T1000 (cell line): ENCODE measurements at places on chromosomes 6 and 20.
A peak's percentile ranks its signal among the peaks of the same experiment; 100 is the strongest.

GRCh38 chr20:45907219-45907948 lies 4.6 kb downstream of the PLTP start:
- no peak for DNase-seq

GRCh38 chr6:15260099-15260821 lies 14.4 kb downstream of the JARID2 start:
- no peak for DNase-seq

DNA sequence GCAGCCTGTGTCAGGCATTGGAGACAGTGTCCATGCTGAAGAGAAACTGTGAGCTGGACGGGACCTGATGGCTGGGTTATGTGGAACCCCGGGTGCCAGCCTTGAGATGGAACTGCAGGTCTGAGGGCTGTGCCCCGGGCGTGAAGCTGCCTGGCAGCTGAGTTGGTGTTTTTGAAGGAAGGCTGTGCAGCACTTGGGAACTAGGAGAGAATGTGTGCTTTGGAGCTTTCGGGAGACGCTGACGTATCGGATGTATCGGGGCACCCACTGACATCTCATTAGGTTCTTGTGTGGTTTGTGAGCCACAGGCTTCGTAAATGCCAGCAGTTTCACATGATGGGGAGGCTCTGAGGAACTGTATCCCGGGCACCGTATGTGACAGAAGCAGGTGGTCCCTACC lies 2.2 kb downstream of the DLGAP4 start:
- no peak for DNase-seq

- DNase-seq = no peak
Measured at GRCh38 chr6:46605091-46605797, 47.4 kb downstream of the CYP39A1 start.

- DNase-seq = no peak
Measured at GRCh38 chr20:2006452-2007361, 12.8 kb upstream of the PDYN start.

DNA sequence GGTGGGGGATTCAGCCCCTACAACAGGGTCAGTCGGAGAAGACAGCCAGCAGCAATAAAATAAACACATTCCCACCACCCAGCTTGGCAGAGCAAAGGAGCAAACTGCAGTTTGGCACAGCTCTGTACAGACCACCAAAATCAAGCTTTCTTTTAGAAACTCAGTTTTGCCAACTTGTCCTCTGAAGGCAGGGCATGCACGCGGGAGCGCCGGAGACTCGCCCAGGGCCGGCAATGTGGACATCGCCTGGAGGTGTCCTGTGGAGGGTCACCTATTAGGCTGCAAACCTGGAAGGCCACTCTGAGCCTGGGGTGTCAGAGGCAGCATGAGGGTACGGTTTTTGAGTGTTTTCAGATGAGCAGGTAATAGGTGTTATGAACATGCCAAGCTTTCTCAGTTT lies 34.7 kb downstream of the TMEM242 start:
- DNase-seq = no peak

DNA sequence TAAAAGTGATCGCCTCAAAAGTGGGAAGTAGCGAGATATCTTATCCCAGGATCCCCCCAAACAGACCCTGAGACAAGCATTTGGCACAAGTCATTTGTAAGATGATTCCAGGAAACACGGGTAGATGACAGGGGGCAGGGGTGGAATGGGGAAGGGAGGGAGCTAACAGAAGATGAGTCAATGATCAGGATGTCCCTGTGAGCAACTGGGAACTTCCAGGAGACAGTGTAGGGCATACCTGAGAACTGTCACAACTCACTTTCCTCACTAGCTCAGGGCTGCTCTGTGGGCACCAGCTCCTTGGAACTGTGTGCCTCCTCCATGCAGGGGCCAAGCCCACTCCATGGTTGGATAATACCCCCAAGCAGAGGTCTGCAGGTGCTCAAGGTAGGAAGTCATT lies 38.5 kb upstream of the VSX1 start:
- no peak for DNase-seq

- no peak for DNase-seq
Measured at GRCh38 chr6:169794317-169795055, 43.1 kb downstream of the ERMARD start.

DNA sequence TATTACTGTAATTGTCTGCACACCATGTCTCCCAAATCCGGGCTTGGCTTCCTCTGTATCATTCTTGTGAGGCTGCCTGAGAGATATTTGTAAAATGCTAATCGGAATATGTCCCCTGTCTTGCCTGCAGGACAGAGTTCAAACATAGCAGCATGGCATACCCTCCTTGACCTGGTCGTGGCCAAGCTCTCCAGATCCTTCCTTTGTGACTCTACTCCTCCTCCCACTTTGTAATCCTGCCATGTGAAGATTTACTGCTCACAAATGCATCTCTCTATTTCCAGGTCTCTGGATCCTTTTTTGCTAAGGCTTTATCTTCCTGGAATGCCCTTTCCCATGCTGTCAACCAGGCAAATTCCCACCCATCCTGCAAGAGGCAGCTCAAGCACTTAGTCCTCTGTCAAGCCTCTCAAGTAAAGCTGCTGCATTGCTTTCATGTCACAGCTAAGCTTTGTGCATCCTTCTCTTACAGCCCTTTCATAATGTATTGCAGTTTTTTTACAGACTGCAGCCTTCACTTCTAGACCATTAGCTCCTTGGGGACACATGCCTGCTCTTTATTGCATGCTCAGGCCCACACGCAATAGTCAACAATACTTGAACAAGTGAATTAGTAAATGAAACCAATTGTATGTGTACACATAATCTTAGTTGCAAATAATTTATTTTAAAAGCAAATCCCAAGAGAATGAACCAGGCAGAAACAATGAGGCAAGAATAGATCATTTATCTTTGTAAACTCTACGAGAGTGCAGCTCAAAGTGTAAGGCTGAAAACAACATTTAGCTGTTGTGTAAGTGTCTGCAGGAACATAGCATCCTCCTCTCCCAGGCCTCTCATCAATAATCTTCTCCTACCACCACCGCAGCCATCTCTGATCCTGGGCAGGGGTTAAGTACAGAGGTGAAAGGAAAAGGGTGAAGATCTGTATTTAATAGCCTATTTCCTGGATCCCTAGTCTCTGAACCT lies 45.8 kb downstream of the HIVEP2 start:
- DNase-seq = no peak

DNA sequence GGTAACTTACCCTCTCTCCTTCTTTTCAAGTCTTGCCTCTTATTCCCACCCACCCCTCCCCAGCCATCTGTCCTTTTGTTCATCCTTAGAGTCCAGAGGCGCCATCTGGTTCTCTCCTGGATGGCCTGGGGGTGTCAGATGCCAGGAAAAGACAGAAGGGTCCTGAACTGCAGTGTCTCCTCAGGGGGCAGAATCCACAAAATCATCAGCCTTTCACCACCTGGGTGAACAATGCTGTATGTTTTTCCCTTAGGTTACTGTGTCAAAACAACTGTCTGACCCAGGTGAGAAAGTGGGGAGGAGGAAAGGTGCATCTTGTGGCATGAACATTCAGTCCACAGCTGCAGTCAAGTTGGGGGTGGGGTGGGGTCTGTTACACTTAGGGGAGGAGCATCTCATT lies 47.9 kb upstream of the FYN start:
- DNase-seq = no peak

DNA sequence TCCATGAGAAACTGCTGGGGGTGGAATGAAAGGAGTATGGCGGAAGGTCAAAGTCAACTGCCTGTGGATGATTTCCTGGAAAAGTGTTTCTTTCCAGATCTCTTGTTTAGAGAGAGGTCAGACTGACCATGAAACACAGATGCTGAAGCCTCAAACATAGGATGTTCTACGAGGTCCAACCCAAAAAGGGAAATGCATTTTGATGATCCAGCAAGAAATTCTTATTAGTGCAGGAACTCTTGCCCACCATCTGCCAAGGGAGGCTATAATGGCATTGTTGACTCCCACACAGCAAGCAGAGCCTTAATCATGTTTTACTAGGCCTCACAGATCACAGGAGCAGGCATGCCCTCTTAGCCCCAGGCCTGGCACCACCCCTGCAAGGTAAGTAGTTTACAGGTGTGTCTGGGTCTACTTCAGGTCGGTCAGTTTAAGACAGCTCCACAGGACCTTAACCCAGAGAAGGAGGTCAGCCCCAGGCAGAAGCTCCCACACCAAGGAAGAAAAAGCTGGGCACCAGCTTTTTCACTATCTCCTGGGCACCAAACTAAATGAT lies 67.6 kb upstream of the CNKSR3 start:
- no peak for DNase-seq

- no peak for DNase-seq
Measured at GRCh38 chr6:151702851-151703658, 104.4 kb upstream of the ESR1 start.

- DNase-seq = no peak
Measured at GRCh38 chr6:11467364-11467763, 70.2 kb upstream of the TMEM170B start.

GRCh38 chr6:106608080-106608668 lies 21.1 kb downstream of the RTN4IP1 start:
- peak; percentile 2 for DNase-seq

- DNase-seq = no peak
Measured at GRCh38 chr6:154359161-154359574, 2.6 kb upstream of the IPCEF1 start.

GRCh38 chr6:144778056-144778455 lies 492.9 kb downstream of the UTRN start:
- DNase-seq = no peak

DNA sequence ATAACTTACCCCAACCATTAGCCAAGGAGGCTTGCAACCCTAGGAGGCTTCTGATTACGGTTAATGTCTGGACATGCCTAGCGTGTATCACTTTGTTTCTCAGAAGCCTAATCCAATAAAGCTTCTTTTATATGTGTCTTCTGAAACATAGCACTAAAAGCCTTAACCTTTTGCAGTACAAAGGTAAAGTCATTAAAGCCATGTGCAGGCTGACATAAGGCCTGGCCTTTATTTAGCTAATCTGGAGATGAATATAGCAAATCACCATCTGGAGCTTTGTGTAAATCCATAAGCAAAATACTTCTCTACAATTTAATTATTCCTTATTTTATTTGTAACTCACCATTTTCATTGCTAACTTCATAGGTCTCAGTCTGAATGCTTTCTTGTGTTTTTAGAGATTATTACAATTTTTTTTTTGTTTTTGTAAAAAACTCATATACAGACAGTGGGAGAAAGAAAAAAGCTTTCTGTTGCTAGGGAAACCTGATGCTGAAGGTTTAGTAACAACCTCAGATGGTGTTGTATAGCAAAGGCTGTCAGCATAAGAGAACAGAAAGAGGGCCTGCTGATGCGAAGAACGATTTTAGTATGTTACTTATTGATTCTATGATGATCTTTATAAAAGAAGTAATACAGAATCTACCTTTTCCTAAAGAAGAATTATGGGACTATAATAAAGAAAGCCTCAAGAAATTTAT lies at the start of gene EYS:
EYS (minus strand) TSS at position 101 of the 701 bp plus-strand sequence. CDS start 211,816 bp downstream, outside the sequence.
- no peak for DNase-seq

GRCh38 chr6:148460876-148461646 lies 118.4 kb downstream of the SASH1 start:
- DNase-seq = no peak

- no peak for DNase-seq
Measured at GRCh38 chr20:16434062-16434664, 139.1 kb downstream of the KIF16B start.

- no peak for DNase-seq
Measured at GRCh38 chr6:15962449-15962764, 166.5 kb upstream of the MYLIP start.

DNA sequence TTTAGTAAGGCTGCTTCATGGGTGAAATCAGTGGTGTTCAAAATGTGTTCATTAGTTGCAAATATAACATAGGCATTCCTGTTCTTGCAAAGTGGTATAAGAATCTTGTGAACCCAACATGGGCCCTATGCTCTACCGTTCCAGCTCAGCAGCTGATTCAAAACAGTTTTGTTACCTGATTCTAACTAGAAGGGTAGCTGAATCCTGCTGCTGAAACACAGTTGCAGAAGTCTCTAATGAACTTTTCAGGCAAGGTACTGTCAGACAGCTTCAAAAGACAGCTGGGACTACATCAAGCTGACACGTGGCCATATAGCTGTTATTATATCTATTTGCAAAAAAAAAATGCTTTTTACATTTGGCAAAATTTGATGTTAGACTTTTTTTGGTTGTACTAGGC lies 22.7 kb downstream of the THEMIS start:
- DNase-seq = no peak

GRCh38 chr6:41713159-41713649 lies 22.2 kb downstream of the TFEB start:
- peak; percentile 42 for DNase-seq

GRCh38 chr20:32483351-32484224 lies 101.5 kb downstream of the NOL4L start:
- peak; percentile 60 for DNase-seq

- no peak for DNase-seq
Measured at GRCh38 chr6:27279513-27280063, 32.1 kb downstream of the PRSS16 start.

DNA sequence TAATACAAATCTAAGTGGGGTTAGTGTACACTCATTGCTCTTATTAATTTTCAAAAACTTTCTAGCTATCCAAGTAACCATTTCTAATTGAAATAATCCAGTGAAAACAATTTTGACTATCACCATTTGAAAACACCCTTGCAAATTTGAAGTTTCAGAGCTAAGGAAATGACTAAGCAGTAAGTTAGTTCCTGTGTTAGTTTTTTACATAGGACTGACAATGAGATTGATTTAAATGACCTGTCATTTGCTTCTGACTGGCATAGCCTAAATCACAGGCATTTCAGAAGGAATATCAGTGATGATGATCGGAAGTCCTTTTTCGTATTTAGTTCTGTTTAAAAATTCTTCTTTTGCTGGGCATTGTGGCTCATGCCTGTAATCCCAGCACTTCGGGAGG lies 27.0 kb downstream of the STK4 start:
- no peak for DNase-seq

DNA sequence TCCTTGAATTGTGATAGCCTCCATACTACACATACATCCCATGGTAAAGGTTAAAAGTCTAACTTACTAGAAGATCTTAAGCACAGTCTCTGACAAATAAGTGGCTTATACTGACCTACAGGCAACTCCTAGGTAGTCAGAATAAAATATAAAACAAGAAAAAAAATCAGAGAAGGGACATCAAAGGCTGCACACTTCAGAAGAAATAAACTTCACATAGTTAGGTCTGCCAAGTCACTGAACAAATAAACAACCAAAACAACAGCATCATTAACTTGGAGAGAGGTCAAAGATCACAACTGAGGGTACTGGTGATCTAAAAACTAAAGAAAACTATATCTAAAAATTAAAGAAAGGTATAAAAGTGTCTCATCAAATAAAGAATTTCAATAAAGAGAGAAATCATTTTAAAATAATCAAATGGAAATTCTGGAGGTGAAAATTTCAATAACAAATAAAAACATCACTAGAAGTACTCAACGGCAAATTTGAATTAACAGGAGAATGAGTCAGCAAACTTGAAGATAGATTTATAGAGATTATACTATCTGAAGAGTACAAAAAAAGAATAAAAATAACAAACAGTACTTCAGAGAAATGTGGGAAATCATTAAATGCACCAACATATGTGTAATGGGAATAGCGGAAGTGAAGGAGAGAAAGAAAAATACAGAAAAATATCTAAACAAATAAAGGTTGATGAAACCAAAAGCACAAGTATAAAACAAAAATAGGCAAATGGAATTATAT lies 88.0 kb upstream of the UST start:
- DNase-seq = no peak

- DNase-seq = no peak
Measured at GRCh38 chr20:44091026-44091425, 96.0 kb downstream of the JPH2 start.
